Esophagus mucosa (tissue), 1 donor: ENCODE measurements at places on chromosomes 7 and 10. TPM values are rescaled to one million over a fixed set of nuclear protein-coding genes. Genes with fewer than 3 reads are reported as not detected.

Gene AHCYL2
- 25.9 TPM for total RNA-seq

Gene OPN1SW
- not detected for total RNA-seq

Gene LOXL4
- total RNA-seq: 1.1 TPM

Gene RHBDD2
- total RNA-seq: 37.5 TPM

Gene GRM3
- not detected for total RNA-seq

Gene LRRC18
- not detected for total RNA-seq

Gene GSAP
- 9.8 TPM for total RNA-seq

DNA sequence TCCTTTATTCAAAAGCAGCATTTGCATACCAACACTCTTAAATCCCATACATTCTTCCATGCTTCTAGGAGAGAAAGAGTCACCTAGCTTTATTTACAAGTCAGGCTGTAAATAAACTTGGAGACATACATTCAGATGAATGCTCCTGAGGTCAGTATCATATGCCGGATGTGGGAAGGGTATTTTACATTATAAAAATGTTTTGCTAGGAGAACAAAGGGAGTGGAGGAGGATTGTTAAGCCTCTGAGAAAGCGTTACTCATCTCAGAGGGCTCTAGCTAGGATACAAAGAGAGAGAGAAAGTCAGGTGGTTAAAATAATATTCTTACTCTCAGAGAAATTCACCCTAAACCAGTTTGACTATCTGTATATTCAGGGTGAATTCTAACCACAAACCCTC lies 300.9 kb upstream of the NPSR1 start:
- peak; percentile 60 for ATAC-seq

GRCh38 chr10:113954409-113954808 lies 89.3 kb upstream of the ADRB1 start:
- no peak for ATAC-seq

DNA sequence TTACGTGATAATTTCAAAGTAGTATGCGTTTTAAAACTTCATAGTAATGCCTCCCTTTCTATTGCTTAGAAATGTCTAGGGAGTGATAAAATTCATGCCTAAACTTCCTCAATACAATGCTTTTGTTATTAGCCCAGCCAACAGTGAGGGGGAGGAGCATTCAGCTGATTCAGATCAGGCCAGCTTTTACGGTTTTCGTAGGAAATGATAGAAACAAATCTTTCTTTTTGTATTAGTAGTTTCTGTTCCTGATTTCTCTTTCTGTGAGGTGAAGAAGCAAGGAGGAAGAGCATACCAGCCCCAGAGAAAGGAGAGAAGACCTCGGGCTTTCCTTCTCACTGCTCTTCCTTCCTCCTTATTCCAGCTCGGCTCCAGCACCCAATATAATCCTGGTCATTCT lies 35.2 kb upstream of the ITPRID1 start:
- ATAC-seq: no peak

GRCh38 chr10:70474780-70475179 lies 3.8 kb upstream of the PALD1 start:
- ATAC-seq: peak; percentile 54

DNA sequence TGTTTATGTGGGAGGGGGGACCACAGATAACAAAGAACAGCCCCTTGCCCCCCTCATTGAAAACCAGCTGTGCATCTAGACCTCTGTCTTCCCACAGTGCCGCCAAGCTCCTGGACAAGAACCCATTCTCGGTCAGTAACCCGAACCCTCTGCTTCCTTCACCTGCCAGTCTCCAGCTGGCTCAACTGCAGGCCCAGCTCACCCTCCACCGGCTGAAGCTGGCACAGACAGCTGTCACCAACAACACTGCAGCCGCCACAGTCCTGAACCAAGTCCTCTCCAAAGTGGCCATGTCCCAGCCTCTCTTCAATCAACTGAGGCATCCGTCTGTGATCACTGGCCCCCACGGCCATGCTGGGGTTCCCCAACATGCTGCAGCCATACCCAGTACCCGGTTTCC lies 91.0 kb upstream of the PDCD4 start:
- no peak for ATAC-seq

DNA sequence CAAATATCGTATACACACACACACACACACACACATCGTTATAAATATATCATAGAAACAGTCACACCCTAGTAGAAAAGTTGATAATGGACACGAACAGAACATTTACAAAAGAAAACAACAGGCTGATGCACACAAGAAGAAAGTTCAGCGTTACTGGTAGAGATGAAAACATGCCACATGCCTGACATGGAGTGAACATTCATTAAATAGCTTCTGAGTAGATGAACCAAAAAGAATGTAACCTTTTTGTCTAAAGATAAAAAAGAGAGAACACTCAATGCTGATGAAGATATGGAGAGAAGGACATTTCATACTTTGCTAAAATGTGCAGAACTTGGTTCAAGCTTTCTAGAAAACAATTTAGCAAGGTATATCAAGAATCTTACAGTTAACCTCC lies 173.4 kb upstream of the KLF14 start:
- no peak for ATAC-seq

GRCh38 chr7:159027789-159028507 lies 116.7 kb downstream of the VIPR2 start:
- peak; percentile 98 for ATAC-seq

DNA sequence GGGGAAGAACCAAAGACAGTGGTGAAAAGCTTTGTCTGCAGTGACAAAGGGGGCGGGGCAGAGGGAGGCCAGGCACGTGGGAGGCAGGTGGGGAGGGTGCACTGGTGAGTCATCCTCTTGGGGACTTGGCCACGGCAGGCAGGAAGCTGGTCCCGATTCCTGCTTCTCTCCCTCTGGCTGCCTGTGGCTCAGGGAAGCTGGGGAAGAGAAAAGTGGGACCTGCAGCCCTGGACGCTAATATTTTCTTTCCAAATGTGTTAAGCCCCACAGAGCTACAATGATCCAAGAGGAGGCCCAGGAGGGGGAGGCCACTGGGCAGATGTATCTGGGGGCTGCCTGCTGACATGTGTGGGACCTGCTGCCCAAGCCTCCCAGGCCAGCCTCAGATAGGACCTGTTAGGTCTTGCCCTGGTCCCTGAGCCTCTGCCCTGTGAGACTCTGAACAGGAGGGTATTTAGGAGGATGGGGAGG lies 231.8 kb downstream of the KCNMA1 start:
- ATAC-seq: peak; percentile 56

DNA sequence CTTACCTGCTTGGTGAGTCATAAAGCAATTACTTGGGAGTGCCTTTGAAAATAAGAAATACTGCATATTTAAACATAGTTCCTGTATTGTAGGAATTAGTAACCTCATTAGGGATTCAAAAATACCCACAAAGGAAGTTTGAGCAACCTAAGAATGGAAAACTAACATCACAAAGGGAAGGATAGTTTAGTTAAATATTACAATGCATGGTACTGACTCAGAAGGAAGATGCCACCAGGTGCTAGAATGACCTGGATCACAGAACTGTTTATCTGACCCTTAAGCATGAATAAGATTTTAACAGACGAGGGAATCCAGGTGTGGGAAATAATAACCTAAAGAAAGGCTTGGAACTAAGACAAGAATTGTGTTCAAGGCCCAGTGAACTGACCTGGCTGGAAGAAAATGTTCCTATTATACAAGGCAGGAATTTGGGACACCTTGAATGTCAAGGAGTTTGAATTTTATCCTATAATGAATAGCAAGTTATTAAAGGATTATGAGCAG lies 106.4 kb downstream of the GSAP start:
- peak; percentile 80 for ATAC-seq

DNA sequence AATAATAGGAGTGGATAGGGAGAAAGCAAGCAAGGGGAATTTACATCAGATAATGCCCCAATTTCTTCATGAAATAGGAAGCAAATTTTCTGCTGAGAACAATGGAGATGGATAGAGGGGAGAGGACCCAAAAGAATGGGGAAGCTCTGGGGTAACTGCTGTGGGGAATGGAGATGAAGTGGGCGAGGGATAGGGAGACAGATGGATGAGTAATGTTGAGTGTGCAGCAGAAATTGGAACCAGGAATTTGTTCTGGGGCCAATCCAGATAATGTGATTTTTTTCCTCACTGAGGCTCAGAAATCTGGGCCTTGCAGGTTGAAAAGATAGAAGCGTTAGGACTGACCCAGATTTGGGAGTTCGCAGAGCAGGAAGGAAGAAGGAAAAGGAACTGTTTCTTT lies 24.5 kb upstream of the MRC1 start:
- no peak for ATAC-seq

GRCh38 chr10:119619215-119619614 lies 22.5 kb upstream of the TIAL1 start:
- no peak for ATAC-seq

- ATAC-seq: no peak
These were observed 81.3 kb upstream of the RET start for GRCh38 chr10:42995537-42995936.

GRCh38 chr10:57260175-57260574 lies 899.1 kb upstream of the ZWINT start:
- ATAC-seq: no peak

- ATAC-seq: no peak
These were observed 24.0 kb upstream of the A1CF start for GRCh38 chr10:50909334-50910014.

DNA sequence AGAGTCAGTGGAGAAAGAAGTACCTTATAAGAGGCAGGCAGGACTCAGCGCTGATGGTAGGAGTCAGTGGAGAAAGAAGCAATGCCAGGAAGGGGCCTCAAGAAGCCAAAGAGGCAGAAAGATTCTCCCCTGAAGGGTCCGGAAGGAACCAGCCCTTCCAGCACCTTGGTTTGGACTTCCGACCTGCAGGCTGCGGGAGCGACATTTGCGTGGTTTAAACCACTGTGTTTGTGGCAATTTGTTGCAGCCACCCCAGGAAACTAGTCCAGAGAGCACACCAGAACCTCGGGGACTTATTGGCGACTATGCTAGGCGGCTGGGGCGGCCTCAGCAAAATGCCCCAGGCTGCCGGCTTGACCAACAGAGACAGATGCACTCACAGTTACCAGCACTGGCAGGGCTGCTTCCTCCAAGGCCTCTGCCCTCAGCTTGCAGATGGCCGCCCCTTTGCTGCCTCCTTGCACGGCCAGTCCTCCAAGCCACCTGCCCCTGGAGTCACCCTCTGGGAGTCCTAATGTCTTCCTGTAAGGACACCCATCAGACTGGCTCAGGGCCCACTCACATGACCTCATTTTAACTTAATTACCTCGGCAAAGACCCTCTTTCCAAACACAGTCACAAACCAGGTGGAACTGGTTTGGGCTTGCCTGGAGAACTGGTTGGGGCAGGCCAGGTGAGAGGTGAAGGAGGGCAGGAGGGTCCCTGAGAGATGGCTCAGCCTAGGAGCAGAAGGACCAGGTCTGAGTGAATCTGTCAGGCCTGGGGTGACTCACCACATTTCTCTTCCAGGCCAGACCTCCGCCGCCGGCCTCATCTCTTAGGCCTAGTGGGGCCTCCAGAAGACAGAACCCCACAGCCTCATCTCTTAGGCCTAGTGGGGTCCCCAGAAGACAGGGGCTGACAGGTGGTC lies 26.1 kb downstream of the CALML3 start:
- peak; percentile 60 for ATAC-seq

- ATAC-seq: no peak
These were observed 511.0 kb downstream of the GFRA1 start for GRCh38 chr10:115762029-115762428.

DNA sequence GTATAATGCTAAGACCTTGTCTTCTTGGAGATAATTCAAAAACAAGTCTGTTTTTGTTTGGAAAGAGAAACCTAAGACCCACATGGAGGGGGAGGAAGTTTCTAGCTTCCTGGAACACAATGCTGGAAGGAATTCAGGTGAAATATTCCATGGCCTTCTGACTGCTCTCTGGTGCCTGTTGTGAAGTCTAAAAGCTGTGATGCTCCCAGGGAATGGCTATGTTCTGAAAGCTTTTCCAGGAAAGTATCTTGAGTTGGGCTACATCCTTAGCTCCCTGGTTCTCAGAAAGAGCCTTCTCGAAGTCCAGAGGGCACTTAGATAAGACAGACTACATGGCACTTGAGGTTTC lies 12.5 kb upstream of the PFKP start:
- ATAC-seq: no peak
